ENCODE measurements at places on chromosomes 7 and 10.

DNA sequence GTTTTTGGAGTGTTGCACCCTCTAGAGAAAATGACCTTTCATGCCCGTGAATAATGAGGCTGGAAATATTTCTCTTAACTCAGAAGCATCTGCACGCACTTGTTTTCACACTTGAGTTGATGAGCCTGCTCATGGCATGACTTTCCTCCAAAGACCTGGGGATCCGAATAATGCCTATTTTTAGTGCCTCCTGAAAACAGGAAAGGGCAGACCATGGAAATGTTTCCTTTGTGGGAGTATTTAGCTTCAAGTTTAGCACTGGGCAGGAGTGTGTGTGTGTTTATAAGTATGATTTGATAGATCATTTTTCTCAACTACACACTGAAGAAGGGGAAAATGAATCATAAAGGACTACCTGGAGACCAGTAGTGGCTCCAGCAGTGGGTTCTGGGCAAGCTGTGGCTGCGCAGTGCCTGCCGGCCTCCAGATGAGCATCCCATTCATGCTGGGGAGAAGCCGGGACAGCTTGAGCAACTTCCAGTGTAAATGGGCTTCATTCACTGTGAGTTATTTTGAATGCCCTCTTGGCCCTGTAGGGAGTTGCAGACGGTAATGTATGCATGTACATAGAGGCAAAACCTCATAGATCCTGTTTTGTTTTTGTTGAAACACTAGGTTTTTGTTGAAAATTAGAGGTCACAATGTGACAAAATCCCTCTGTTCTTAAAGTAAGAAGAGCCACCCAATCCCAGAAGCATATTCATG, 117.8 kb upstream of the INSYN2A start:
- DNase-seq: no peak

GRCh38 chr7:94222516-94222915, 172.2 kb upstream of the COL1A2 start:
- no peak for DNase-seq

DNA sequence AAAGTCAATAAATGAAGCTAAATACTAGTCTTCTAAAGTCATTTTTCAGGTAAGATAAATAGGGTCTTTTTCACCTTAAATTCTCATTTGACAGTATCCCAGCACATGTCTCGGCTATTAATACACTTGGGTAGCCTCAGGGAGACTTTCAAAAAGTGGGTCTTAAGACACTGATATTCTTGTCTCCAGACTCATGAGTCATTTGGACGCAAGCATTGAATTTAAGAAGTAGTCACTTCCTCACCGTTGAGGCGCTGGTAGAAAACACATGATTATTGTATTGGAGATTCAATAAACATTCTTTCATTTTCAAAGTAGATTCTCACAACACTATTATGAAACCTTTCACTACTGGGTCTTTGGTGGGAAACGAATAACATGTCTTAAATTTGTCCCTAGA, 108.9 kb upstream of the SP8 start:
- no peak for DNase-seq

DNA sequence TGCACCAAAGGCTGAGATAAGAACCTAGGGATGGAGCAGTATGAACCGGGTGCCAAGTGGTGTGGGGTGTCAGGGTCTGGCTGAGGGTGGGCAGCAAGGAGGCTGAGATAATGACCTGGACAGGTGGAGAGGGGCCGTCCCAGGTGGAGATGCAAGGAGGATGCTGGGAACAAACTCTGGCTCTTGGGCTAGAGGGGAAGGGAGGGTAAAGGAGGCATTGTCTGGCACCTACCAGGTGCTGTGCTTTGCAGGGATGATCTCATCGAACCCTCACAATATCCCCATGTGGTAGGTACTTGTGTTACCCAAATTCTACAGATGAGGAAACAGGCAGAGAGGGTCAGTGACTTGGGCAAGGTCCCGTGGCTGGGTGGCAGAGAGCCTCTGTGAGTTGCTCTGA, 19.9 kb upstream of the HOXA13 start:
- DNase-seq: no peak

DNA sequence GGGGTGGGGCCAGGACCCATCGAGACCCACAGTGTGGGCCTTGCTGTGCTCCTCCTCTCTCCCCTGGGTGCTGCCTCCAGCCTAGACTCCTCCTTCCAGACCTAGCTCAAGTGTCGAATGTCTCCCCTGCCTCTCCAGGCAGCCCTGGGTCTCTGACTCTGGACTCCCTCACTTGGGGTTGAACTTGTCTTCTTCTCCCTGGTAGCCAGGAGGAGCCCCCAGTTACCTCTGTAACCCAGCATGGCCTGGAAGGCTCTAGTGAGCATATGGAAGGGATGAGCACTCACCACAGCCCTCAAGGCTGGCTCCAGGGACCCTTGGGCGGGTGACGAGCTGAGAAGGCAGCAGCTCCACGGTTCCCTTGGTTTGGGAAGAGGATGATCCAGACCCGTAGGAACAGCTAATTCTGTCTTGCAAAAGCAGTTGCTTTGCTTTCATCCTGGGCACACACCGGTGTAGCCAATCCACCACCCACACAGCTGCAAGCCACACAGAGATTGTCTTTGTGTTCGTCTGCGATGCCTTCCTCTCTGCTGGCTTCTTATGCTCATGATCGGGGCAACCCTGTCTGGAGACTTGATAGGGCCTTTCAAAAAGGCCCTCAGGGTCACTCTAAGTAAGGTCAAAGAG, 52.3 kb upstream of the ANTXRL start:
- no peak for DNase-seq

GRCh38 chr10:82982110-82982608, 1107.2 kb downstream of the NRG3 start:
- no peak for DNase-seq

- DNase-seq: no peak
Observed at GRCh38 chr10:107971411-107971810, 806.9 kb upstream of the SORCS1 start.

DNA sequence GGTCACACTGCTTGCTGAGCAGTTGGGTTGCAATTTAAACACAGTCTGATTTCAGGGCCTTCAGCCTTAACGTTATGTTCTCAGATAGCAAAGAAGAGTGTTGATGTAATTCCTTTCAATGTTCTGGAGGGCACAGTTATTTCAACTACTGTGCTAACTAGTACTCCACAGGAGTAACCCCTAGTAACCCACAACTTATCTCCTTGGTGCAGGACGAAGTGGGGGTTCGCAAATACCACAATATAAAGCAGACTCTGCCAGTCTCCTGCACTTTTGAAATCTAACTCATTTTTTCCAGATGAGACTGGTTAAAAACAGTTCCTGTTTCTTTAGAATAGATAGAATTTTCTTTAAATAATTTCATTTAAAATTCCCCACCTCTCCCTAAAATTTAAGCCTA, 47.1 kb upstream of the NCAPG2 start:
- DNase-seq: no peak

Data from LoVo (cell line).